Calu3 (cell line): ENCODE measurements at places on chromosomes 2 and 18. TPM values are rescaled to one million over a fixed set of nuclear protein-coding genes. Genes with fewer than 3 reads are reported as not detected.

CXCR1 gene
- not detected in 2 replicates for total RNA-seq

DNA sequence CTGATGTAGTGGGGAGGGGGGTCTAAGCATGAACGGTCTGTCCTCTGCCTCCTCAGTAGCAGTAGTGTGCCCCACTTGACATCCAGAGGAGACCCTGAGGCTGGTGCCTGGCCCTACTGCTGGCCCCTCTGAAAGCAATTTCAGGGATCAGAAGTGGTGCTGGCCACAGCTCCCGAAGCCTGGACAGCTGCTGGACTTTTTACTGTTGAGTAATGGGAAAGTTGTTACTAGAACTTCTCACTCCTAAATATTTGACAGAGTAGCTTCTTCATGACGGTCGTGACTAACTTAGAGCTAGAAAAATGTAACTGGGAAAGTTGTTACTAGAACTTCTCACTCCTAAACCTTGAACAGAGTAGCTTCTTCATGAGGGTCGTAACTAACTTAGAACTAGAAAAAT is 23.3 kb downstream of the CTDP1 start:
- no peaks in the 10 kb centered on the region for H3K27me3 ChIP-seq
- H3K4me3 ChIP-seq, result no peak overlapping the region
- DNase-seq, result no peak
- peaks cover 29% of the 10 kb centered on the region for H3K36me3 ChIP-seq
- no peak overlapping the region for H3K27ac ChIP-seq
- H3K4me1 ChIP-seq, result no peaks in the 10 kb centered on the region

- DNase-seq, result no peak
- H3K4me3 ChIP-seq, result no peak overlapping the region
- peaks cover 19% of the 10 kb centered on the region for H3K4me1 ChIP-seq
- no peaks in the 10 kb centered on the region for H3K27me3 ChIP-seq
These were observed 26.1 kb upstream of the SLC38A11 start for GRCh38 chr2:164981217-164981990.

- DNase-seq, result no peak
- no peaks in the 10 kb centered on the region for H3K36me3 ChIP-seq
- H3K4me3 ChIP-seq, result no peak overlapping the region
These were observed 178.0 kb downstream of the UBE2E3 start for GRCh38 chr2:181158427-181158826.

BOLL gene
- total RNA-seq, result not detected in 2 replicates

DNA sequence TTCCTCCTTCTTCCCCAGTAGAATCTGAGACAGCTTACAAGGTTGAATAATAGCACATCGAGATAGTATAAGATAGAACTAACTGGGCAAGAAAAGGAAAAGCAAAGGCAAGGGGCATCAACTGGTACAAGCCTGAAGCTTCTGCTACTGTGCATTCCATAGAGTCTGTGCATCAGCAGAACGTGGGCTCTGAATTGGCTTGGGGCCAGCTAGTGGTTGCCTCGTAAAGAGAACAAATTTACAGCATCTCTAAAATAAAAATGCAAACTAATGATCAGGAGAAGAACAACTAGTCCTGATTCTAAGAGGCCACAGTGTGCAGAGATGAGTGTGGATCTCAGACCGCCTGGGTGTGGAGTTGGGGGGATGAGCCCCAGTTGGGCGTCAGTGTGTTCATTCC is 36.6 kb downstream of the UPP2 start:
- no peak overlapping the region for H3K27ac ChIP-seq
- H3K36me3 ChIP-seq, result no peaks in the 10 kb centered on the region
- no peaks in the 10 kb centered on the region for H3K27me3 ChIP-seq
- no peak for DNase-seq

FEV gene
- not detected in 2 replicates for total RNA-seq

DNA sequence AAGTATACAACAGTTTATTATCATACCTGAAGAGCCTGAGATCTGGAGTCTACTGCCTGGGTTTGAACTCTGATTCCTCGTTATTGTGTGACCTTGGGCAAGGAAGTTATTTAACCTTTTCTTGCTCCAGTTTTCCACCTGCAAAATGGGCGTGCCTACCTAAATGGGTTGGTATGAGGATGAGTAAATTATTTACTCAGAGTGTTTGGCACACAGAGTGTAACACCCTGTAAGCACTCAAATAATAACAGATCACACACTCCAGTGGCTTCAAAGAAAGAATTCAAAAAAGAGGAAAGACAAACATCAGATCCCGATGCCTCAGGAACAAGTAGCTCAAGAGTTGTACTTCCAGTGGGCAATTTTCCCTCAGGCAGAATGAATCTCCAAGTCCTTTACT is 2.4 kb downstream of the SRD5A2 start:
- H3K4me1 ChIP-seq, result no peaks in the 10 kb centered on the region
- no peak overlapping the region for H3K4me3 ChIP-seq
- no peak for DNase-seq
- no peaks in the 10 kb centered on the region for H3K36me3 ChIP-seq

GRCh38 chr2:14633061-14633460 is 544 bp downstream of the LRATD1 start:
- peak; percentile 18 for DNase-seq
- H3K4me1 ChIP-seq, result peaks cover 22% of the 10 kb centered on the region
- peak overlapping the region; percentile 87 for H3K4me3 ChIP-seq
- peak overlapping the region; percentile 47 for H3K27ac ChIP-seq
- no peaks in the 10 kb centered on the region for H3K27me3 ChIP-seq

SGO2 gene
- total RNA-seq, result 18.0 and 22.9 TPM in 2 replicates

GRCh38 chr18:62880673-62881364 is 165.5 kb downstream of the PHLPP1 start:
- no peaks in the 10 kb centered on the region for H3K27me3 ChIP-seq
- H3K4me3 ChIP-seq, result no peak overlapping the region
- DNase-seq, result no peak
- peaks cover 72% of the 10 kb centered on the region for H3K4me1 ChIP-seq
- no peaks in the 10 kb centered on the region for H3K36me3 ChIP-seq

DNA sequence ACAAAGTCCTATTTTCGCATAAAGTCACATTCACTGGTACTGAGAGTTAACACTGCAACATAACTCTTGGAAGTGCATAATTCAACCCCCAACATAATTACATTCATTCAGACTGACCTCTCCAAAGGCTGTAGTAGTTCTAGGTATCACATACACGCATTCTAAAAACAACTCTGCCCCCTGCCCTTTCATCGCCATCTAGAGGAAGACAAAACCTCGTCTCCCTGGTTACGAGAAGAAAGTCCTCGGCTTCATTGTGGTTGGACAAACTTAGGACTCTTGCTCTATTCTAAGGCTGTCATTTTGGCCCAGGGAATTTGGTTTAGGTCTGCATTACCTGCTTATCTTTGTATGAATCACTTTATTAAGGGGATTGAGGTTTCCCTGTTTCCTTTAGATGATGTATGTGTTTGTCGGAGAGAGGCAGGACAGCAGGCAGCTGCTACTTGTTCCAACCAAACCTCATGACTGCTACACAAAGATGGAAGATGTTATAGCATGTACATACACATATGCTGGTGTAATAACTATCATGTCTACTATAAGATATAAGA is 215.4 kb upstream of the NRXN1 start:
- no peak overlapping the region for H3K4me3 ChIP-seq
- H3K4me1 ChIP-seq, result no peaks in the 10 kb centered on the region
- H3K27me3 ChIP-seq, result no peaks in the 10 kb centered on the region
- no peak for DNase-seq

RHBDD1 gene
- 28.7 and 32.8 TPM in 2 replicates for total RNA-seq

DNA sequence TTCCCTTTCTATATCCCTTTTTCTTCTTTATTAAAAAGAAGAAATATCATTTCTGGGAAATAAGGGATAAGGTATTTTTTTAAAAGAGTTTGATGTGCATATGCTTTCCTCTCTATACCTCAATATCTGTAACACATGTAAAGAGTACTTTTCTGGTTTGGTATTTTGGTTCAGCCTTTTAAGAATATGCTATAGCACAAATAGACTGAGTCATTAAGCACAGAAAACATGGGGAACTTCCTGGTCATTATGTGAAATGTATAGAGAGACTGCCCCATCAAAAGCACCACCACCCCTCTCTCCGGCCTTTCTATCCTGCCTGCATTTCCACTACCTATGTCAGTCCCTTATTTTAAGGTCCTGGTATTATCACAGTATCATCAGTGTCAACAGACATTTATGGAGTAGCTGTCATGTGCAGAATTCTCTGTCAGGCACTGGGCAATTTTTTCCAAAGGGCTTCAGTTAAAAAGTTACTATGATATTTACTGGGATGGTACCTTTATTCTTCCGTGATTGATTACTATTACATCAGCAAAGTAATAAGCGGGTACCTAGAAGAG is 88.4 kb downstream of the ALPK2 start:
- peaks cover 87% of the 10 kb centered on the region for H3K4me1 ChIP-seq
- no peaks in the 10 kb centered on the region for H3K27me3 ChIP-seq
- no peak for DNase-seq

- H3K4me1 ChIP-seq, result no peaks in the 10 kb centered on the region
- H3K27me3 ChIP-seq, result no peaks in the 10 kb centered on the region
- no peak overlapping the region for H3K4me3 ChIP-seq
- DNase-seq, result no peak
- H3K27ac ChIP-seq, result no peak overlapping the region
These were observed 220.6 kb downstream of the SRBD1 start for GRCh38 chr2:45390441-45390840.

GRCh38 chr2:227127201-227127600 is 36.8 kb downstream of the COL4A4 start:
- no peaks in the 10 kb centered on the region for H3K36me3 ChIP-seq
- no peak overlapping the region for H3K27ac ChIP-seq
- no peaks in the 10 kb centered on the region for H3K4me1 ChIP-seq
- H3K27me3 ChIP-seq, result no peaks in the 10 kb centered on the region
- DNase-seq, result no peak

FAP gene
- 0.61 and 2.1 TPM in 2 replicates for total RNA-seq

ADCYAP1 gene
- not detected in 2 replicates for total RNA-seq

DNA sequence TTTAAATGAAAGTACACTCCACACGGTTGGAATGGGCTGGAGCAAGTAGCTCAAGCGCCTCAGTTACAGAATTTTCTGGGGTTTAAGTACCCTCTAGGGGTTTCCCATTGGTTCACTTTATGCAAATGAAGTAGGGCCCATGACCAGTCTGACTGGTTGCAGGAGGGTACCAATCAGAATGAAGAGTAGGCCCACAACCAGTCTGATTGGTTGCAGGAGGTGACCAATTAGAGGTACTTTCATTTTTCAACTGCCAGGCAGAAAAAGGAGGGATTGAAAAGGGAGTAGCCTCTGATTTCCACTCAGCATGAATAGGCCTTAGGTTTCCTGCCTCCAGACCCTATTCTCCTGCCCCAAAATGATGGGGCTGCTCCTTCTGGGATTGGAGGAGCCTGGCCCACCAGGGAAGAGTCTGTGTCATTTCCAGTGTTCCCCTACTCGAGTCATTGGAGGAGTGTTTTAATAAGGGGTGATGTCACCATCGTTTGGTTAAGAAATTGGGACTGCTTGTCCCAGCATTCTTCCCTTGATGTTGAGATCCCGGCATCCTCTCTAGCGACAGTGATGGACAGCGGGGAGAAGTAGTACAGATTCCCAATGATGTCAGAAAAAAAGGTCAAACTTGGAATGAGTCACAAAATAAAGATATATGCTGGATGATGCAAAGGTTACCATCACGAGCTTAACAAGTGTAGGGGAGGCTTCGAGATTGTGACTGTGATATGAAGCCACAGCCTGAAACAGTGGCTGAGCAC is 210.4 kb downstream of the SH3BP4 start:
- no peaks in the 10 kb centered on the region for H3K4me1 ChIP-seq
- H3K4me3 ChIP-seq, result no peak overlapping the region
- no peak for DNase-seq

DNA sequence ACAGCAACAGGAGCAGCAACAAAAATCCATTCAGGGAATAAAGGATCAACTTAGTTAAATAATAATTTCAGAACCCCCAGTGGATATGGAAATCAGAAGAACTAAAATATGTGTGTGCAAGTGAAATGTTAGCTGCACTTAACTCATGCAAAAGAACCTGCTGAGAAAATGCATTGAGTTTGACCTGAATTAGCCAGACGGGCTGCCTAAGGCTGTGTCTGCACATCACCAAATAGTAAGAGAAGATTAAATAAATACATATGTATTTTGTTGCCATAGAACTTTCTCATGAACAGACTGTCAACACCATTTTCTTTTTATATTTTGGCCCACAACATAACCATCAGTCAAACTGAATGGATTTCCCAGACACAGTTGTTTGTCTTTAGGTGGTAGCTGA is 262.0 kb upstream of the PIK3C3 start:
- DNase-seq, result no peak
- H3K27me3 ChIP-seq, result no peaks in the 10 kb centered on the region
- no peak overlapping the region for H3K27ac ChIP-seq

DNA sequence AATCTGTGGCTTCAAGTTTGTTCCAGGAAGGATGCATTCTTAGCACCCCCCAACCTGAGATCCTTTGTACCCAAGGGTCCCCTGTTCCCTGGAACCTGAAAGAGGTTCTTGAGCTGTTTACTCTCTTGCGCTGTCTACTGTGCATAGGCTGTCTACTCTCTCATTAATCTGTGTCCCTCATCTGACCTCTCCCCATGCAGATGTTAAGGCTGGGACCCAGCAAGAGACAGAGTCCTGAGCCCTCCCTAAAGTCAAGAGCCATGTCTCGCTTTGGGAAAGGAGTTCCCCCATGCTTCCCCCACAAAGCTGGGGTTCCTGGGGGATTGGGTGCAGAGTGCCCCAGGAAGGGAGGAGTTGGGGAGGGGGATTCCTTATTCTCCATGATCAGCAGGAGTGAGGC is 312.9 kb downstream of the CYP26B1 start:
- peaks cover 13% of the 10 kb centered on the region for H3K27me3 ChIP-seq
- H3K4me1 ChIP-seq, result no peaks in the 10 kb centered on the region
- no peak for DNase-seq
- H3K27ac ChIP-seq, result no peak overlapping the region
- no peak overlapping the region for H3K4me3 ChIP-seq

SNORC gene
- 4.3 and 5.0 TPM in 2 replicates for total RNA-seq

- no peak overlapping the region for H3K27ac ChIP-seq
- DNase-seq, result no peak
- H3K36me3 ChIP-seq, result no peaks in the 10 kb centered on the region
- H3K4me3 ChIP-seq, result no peak overlapping the region
- peaks cover 17% of the 10 kb centered on the region for H3K27me3 ChIP-seq
These were observed 218.8 kb downstream of the CYP26B1 start for GRCh38 chr2:71928734-71929481.

GRCh38 chr2:237337586-237337985 is 76.4 kb downstream of the COL6A3 start:
- no peaks in the 10 kb centered on the region for H3K4me1 ChIP-seq
- H3K27me3 ChIP-seq, result peaks cover 26% of the 10 kb centered on the region
- H3K4me3 ChIP-seq, result no peak overlapping the region
- no peak overlapping the region for H3K27ac ChIP-seq
- no peaks in the 10 kb centered on the region for H3K36me3 ChIP-seq

GRCh38 chr2:113672326-113672932 is 45.4 kb downstream of the RABL2A start:
- DNase-seq, result no peak
- no peak overlapping the region for H3K4me3 ChIP-seq
- H3K4me1 ChIP-seq, result peaks cover 4% of the 10 kb centered on the region

- H3K27me3 ChIP-seq, result no peaks in the 10 kb centered on the region
- H3K4me3 ChIP-seq, result no peak overlapping the region
- no peak overlapping the region for H3K27ac ChIP-seq
These were observed 103.3 kb upstream of the OSR1 start for GRCh38 chr2:19461504-19462255.
